ENCODE measurements at places on chromosomes 3 and 15.

GRCh38 chr15:84634228-84634837 lies 19.8 kb downstream of the WDR73 start:
- DNase-seq, result no peak

GRCh38 chr3:75329476-75330097 lies 334.5 kb upstream of the FRG2C start:
- no peak for DNase-seq

DNA sequence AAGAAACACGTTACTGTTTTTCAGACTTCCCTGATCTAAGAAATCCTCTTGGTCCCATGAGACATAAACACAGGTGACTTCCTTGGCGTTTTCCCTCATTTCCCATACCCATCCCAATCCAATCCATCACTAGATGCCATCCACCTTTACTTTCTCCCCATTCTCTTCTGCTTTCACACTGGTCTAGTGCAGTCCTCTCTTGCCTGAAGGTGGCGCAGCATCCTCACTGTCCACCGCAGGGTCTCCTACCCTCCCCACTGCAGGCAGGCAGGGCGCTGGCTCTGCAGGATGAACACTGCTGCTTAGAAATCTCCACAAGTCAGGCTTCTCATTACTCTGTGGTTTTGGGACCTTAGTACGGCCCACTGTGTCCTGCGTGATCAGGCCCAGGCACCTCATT lies 58.2 kb downstream of the RAB7A start:
- peak; percentile 64 for DNase-seq

GRCh38 chr3:98359993-98360675 lies 6.5 kb downstream of the OR5K4 start:
- no peak for DNase-seq

- no peak for DNase-seq
These were observed 94.7 kb downstream of the TBL1XR1 start for GRCh38 chr3:177102553-177102952.

GRCh38 chr15:91491101-91491950 lies 362.2 kb upstream of the SLCO3A1 start:
- DNase-seq, result no peak

- no peak for DNase-seq
These were observed 21.7 kb upstream of the ABHD10 start for GRCh38 chr3:111956995-111957734.

DNA sequence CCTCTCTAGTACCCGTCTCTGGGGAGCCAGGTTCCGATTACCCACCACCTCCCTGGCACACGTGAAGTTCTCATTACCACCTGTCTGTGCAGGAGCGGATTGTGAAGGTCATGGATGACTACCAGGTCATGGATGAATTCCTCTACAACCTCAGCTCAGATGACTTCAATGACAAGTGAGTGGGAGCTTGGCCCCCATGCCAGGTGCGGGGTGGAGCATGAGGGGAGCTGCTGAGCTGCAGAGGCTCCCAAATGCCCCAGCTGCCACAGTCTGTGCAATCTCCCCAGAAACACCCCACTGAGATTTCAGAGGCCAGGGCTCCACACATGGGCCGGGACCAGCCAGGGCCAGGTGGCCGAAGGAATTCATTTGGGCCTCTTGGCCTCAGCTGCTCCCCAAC lies 34.3 kb downstream of the DNAH1 start:
- DNase-seq, result no peak

GRCh38 chr15:43800286-43801141 lies at the start of gene HYPK:
HYPK (plus strand) TSS chr15:43800599; CDS start chr15:43800623, 24 bp downstream.
- DNase-seq, result peak; percentile 91

DNA sequence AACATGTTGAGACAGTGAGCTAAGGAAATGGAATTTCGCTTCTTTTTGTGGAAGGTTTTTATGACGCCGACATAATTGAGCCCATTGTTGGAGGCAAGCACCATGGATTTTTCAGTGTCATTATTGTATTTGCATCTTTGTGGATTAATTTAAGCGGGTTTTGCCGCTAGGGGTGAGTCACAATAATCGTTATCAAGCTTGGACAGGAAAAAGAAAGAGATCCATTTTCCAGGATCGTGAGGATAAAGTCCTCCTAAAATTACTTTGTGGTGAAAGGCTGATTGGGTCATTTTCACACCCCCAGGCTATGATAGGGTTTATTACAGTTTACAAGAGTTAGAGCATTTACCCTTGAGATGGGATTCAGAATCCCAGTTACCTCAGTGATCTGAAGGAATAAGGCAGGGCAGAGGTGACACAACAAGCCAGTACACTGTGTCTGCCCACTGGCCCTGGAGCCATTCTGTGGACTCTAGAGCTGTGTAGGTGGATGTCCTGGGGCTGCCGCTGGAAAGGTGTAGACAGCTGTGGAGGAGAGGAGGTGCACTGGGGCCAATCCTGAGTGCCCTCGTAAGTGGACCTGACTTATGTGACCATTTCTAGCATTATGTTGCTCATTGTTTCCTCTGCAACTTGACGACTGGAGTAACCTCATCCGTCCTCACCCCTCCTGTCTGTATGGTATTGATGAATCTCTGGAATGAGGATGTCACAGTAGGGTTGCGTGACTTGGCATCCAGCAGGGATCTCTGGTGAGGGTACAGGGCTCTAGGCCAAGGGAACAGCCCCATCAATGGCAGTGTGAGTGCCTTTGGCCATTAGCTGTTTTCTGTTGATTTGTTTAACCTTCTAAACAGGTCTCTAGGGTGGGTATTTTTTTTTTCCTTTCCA lies 370.1 kb downstream of the LRTM1 start:
- DNase-seq, result no peak

DNA sequence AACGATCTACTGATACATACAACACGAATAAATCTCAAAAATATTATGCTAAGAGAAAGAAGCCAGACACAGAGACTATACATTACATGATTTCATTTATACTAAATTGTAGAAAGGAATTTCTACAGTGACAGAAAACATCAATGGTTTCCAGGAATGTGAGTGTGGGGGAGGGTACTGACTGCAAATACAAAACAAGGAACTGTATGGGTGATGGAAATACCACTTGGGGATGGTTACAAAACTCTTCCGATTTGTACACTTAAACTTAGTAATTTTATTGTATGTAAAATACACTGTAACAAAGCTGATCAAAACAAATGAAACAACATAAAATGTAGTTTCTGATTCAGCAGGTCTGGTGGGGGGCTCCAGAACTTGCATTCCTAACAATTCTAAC lies 45.8 kb upstream of the IP6K2 start:
- no peak for DNase-seq

- DNase-seq, result no peak
These were observed 12.9 kb upstream of the CCDC80 start for GRCh38 chr3:112653881-112654300.

DNA sequence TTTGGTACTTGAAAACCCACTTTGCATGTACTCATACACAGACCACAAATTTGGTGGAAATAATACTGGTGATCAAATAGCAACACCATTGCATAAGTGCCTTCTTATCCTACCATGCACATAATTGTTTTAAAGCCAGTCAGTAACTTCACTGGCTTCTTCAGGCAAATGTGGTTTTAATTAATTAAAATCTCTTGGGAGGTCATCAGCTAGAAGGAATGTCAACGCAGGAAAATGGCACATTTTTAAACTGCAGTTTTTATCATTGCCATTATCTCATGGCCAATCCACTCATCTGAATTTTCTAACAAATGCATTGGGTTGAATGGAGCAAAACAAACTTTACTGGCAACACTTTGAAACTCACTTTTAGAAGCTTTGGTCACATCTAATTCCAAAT lies 105.7 kb upstream of the ZPLD1 start:
- no peak for DNase-seq

- no peak for DNase-seq
These were observed 35.3 kb downstream of the ANXA2 start for GRCh38 chr15:60362321-60363086.

DNA sequence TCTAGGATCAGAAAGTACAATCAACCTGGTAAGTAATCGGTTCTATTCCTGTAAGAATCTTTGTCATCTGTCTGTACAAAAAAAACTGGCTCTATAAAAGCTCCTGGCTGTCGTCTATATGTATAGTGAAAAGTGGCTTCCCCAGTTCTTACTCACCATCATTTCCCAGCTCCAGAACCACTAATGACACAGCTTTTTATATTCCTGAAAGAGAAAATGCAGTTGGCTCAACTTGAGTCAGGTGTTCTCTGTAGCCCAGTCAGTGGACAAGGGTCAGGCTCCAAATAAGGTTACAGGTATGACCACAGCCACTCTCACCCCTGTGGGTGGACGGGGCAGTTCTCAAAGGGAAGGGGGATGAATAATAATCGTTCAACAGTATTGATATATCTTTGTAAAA lies 85.1 kb downstream of the AP4E1 start:
- DNase-seq, result no peak

DNA sequence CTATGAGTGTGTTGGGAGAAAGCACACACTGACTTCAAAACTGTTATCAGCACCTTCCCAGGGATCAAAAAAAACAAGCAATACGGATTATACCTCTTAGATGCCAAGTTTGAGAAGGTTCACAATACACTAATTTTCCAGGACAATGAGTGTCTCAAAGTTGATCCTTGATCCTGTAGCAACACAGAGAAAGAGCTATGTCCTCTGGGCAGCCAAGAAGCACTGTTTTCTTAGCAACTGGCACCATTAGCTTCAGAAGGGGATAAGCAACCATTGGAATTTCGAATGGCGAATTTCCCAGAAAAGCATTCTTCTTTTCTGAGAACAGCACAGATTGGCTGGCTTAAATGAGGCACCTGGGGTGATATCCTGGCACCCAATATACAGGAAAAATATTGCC lies 270.3 kb upstream of the RORA start:
- DNase-seq, result no peak

GRCh38 chr3:105356988-105357387 lies 9.7 kb upstream of the ALCAM start:
- peak; percentile 32 for DNase-seq

GRCh38 chr3:100850156-100850555 lies 140.9 kb downstream of the TFG start:
- no peak for DNase-seq

- no peak for DNase-seq
These were observed 565.0 kb downstream of the MAGI1 start for GRCh38 chr3:65473736-65474135.

DNA sequence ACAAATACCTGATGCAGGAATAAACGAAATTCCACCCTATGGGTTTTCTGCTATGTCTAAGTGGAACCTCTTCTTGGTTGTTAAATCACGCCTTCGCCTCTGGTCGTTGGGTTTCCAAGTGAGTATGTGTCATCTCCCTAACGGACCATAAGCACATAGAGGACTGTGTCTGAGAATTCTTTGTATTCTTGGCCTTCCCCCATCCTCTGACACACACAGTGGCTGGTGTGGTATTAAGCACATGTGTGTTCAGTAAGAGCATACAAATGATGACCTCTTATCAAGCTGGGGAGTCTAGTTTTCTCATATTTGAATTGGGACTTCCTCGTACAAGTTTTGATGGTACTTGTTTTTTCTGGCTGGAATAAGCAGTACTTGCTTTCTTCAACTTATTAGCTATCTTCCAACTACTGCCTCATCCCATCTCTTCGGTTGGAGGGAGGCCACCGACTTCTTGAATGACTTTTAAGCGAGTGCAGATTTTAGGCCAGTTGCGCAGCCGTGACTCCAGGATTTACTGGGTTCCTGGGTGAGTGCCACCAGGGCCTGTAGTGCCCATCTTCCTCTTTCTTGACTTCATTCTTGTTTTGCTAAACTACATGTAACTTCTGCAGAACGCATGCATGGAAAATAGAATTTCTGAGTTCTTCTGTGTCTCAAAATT lies 240.2 kb downstream of the ADAMTS17 start:
- no peak for DNase-seq

DNA sequence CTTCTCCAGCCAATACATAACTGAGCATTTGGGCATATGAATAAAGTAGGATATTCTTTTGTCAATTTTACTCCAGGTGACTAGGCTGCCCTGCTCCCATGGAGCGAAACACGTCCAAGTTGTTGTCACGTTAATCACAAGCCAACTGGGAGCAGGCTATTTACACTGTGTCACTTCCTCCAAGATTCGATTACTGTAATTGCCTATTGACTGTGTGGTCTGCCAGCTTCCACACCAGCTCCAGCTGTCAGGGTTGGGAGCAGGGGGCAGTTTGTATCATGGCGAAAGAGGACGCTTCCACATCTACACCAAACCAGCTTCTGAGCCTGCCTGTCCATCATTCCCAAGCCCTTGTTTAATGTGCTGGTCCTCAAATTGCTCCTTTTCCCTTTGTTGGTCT lies 89.2 kb upstream of the RORA start:
- no peak for DNase-seq

DNA sequence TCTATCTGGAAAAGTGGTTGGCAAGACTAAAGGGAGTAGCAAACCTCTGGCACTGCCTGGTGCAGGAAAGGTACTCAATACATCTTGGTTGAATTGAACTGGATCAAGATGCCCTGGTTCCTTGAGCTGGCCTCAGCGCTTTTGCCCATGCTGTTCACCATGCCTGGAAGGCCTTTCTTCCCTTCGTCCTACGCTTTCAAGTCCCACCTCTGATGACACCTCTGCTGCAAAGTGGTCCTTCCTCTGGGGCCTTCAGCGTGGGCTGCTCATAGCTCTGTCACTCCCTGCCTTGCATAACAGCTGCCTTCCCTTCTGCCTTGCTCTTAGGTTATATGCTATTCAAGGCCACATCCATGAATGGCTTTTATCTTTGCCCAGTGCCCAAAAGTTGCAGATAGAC lies 23.0 kb downstream of the ITGA11 start:
- DNase-seq, result no peak

DNA sequence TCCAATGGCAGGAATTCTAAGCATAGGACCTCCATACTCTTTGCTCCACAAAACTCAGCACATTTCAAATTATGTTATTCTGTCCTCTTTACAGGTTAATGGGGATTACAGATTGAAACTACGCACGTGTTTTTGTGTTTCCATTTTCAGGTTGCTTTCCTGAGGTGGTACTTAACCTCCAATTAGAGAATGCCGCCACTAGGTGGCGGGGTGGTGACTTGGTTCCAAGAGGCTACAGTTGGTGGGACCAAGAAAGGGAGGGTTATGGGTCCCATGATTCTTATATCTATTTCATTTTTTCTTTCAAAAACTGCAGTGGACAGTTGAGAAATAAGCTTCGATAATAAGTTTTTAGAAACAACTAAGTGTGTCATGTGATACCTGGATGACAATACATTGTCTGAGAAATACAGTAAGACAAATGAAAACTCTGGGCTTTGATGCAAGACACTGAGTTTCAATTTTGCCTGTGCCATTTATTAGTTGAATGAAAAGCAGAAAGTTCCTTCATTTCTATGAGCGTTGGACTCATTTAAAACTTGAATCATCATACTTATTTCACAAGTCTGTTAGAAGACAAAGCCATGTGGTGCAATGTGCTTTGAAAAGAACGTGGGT lies 539.0 kb downstream of the FGF12 start:
- peak; percentile 78 for DNase-seq

DNA sequence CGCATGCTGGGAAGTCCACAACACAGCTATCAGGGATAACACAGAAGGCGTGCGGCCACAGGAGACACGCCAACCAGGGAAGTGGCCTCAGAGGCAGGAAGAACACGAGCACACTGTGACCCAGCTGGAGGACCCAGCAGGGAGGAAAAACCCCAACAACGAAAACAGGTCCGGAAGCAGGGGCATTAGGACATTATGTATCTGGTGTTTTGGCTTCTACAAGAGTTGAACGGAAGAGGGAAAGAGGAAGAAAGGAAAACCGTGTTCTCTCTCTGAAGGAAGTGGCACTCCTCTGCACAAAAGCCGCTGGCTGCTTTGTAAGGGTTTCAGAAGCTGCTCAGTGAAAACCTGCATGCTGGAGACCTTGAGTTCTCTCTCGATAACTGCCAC lies 61.8 kb downstream of the HACD2 start:
- no peak for DNase-seq

- DNase-seq, result no peak
These were observed 21.8 kb upstream of the KCNMB2 start for GRCh38 chr3:178514401-178514800.

Measured in BE2C (cell line).